ENCODE measurements at places on chromosomes 3 and 15.

- DNase-seq, result peak; percentile 95
Measured at GRCh38 chr3:64300790-64301423, 75.6 kb upstream of the PRICKLE2 start.

- peak; percentile 28 for DNase-seq
Measured at GRCh38 chr15:76149291-76149915, 89.6 kb downstream of the TMEM266 start.

- DNase-seq, result no peak
Measured at GRCh38 chr3:56421205-56421604, 47.1 kb downstream of the ERC2 start.

DNA sequence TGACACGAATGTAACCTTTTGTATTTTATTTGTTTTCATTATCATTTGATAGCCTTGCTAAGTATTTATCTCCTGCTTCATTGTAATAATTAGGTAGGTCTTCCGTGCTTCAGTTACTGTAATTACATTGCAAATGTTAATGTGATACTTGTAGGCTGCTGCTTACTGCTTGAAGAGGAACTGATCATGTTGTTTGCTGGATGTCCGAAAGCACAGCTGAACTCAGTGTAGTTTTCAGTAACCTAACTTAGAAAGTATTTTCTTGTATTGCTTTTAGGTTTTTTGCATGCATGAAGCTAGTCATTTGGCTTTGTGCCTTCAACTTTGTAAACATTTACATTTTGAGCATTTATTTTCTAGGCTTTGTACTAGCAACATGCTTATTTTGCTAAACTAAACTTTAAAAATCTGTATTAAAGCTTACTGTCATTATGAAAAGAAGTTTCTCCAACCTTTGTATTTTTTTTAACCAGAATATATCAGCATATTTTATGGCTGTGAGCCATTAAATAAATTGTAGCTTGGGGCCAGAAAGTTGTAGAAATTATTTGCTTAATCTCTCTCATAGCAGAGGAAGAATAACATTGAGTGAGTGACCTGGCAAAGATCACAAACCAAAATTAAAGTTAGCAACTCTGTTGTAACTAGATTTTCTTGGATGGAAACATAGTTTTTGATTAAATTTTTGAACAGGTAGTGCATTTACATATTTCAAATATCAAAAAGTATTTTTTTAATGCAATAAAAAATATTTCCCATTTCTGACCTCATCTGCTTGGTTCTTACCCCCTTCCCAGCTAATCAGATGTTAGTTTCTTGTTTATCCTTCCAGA lies 30.7 kb downstream of the SACM1L start:
- no peak for DNase-seq

- no peak for DNase-seq
Measured at GRCh38 chr3:195073866-195074860, 196.8 kb downstream of the XXYLT1 start.

DNA sequence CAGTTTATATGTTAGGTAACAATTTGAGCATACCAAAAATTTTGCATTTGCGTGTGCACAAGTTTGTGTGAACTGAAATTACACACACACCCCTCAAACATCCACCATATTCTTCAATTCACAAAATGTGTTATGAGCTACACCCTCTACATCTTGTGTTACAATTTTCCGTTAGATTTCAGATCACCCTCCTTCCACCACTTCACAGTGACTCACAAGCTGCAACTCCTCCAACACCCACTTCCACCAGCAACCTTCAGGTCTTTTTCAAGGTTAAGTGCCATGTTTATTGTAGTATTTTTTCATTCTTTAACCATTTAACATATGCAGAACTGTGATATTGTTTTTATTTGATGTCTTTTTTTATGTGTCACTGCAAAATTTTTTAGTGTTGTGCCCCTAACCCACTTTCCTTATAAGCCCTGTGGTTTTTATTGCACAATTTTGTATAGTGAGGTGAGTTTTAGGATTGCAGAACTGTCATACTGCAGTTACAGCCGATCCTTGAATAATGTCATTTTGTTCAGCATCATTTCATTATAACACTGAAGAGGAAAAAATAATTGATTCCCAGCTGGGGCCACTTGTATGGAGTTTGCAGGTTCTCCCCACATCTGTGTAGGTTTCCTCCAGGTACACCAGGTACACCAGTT lies 148.9 kb downstream of the PLCL2 start:
- peak; percentile 9 for DNase-seq

DNA sequence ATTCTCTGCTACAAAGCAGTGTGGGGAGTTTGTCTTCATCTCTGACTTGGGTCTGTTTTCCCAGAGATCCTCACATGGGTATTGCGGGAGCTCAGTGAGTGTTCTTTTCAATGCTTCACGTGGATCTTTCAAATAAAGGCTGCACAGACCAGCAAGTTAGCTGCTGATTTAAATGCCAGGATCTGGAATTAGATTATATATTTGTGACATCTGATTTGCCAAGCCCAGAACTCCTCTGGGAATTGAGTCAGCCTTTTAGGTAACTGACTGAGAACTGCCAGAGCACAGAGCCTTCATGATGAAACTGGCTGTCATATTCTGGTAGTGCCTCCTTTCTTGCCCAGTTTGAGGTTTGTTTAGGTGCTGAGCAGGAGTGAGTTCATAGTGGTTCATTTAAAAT lies 14.7 kb downstream of the EDEM1 start:
- DNase-seq, result peak; percentile 74

DNA sequence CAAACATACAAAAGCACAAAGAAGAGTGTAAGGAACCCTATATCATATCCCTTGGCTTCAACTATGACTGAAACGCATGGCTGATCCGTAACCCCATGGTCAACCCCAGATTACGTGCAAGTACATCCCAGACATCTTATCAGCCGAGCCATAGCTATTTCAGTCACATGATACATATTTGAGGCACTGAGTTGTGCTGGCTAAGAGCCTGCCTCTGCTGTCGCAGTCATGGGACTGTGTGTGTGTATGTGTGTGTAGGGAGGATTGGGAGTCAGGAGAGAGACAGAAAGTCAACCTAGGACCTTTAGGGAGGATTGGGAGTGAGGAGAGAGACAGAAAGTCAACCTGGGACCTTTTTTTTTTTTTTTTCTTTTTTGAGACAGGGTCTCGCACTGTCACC lies 8.4 kb downstream of the ST6GAL1 start:
- DNase-seq, result no peak

- no peak for DNase-seq
Measured at GRCh38 chr15:100021653-100022052, 288.4 kb upstream of the LYSMD4 start.

GRCh38 chr3:134299185-134299887 lies 48.7 kb upstream of the RYK start:
- peak; percentile 37 for DNase-seq

DNA sequence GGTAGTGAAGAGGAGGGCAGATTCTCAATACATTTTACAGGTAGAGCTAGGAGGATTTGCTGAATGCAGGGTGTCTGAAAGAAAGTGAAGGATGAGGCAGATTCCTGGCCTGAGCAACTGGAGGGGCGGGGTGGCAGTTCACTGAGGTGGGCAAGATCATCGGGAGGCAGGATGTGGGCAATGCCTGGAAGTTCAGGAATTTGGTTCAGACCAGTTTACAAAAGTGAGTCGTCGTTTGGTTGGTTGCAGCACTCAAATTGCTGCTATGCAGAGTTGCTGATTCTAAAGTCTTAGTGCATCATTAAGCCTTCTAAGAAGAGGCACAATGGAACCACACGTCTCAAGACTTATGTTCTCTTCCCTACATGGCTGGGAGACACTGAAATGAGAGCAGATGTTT lies 134.0 kb downstream of the MFSD1 start:
- peak; percentile 53 for DNase-seq

GRCh38 chr3:30760040-30760695 lies 134.3 kb downstream of the GADL1 start:
- peak; percentile 19 for DNase-seq

GRCh38 chr15:60529332-60529731 lies 50.4 kb upstream of the ICE2 start:
- no peak for DNase-seq

DNA sequence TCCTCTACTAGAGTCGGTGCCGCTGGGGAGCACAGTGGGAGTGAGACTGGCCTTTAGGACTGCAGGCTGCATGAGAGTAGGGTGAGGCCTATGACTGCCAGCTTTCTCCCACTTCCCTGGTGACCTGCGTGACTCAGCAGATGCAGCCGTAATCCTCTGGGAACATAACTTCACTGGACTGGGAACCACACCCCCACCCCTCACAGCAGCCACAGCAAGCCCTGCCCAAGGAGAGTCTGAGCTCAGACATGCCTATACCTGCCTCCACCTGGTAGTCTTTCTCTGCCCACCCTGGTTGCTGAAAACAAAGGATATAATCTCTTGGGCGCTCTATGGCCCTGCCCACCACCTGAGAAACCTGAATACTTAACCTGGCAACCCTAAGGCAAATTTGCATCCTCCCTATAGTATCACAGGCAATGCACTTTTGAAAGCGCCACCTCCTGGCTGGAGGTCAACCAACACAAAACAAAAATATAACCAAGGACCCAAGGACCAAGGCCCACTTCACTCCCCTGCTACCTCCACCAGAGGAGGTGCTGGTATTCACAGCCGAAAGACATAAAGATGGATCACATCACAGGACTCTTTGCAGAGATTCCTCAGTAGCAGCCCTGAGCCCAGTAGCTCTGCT lies 308.9 kb downstream of the CTNNB1 start:
- DNase-seq, result no peak

DNA sequence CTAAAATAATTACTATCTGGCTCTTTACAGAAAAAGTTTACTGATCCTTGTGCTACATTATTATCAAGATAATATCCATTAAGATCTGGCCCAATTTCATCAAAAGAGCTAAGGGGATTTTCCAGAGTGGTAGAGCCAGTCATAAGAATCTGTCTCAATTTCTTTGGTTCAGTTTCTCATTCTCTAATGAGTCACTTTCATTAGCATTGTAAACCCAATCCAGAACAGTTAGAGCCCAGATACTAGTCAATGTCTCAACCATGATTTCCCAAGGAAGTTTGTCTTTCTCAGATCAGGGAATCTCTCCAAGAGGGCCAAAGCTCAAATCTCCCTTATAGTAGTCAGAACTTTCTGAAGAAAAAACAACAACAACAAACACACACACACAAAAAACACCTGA lies 131.1 kb upstream of the PPP2R3A start:
- no peak for DNase-seq

DNA sequence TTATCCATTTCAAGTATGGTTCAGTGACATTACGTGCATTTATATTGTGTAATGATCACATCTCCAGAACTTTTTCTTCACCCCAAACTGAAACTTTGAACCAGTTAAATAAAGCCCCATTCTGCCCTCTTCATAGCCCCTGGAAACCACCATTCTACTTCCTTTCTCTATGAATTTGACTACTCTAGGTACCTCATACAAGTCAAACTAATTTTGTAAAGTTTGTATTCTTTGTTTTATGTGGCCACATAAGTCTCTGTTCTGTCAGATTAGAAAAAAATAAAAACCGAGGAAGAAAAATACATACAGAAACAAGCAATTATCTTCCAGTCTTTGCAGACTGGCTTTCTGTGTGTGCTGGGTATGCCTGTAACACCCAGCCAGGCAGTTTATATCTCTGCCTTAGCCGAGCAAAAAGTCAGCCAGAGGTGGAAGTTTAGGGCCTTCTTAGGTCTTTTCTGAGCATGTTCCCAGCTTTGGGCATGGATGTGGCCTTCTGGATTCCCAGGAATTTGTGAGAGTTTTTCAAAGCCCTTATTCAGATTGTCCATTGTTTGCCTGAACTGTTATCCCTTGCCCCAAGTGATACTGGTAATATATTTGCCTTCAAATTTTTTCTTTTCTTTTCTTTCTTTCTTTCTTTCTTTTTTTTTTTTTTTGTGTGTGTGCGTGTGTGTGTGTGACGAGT lies 6.0 kb upstream of the GRAMD1C start:
- no peak for DNase-seq

DNA sequence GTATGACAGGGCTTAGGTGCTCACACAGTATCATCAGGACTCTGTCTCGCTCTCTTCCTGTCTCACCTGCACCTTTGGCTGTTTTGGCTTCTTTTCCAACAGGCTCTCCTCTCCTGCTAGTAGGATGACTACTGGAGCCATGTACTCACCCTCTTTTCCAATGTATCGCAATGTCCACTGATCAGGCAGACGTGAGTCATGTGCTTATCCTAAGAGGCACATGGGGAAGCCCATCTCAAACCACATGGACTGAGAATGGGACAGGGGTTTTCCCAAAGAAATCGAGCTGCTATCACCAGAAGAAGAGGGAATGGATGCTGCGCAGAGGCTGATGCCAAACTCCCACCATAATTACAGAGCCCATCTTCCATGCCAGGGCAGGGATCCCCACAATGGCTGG lies 180.6 kb downstream of the IL5RA start:
- no peak for DNase-seq

GRCh38 chr3:16803019-16803418 lies 81.7 kb upstream of the PLCL2 start:
- DNase-seq, result no peak

DNA sequence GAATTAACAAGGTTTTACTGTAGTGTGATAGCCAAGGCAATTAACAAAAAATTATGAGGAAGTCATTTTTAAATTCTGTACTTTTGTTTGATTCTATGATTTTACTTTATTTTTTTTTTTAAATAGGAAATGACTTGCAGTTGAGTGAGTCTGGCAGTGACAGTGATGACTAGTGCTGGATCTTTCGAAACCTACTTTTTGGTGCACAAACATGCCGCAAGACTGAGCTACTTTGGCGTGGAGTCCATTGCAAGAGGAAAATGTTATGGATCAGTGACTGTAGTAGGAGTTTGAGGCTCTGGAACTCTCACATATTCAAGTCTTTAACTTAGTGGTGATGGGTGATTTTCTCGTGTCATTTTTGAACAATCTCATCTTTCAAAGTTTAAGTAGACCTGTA lies 11.6 kb downstream of the EAF1 start:
- DNase-seq, result peak; percentile 25

DNA sequence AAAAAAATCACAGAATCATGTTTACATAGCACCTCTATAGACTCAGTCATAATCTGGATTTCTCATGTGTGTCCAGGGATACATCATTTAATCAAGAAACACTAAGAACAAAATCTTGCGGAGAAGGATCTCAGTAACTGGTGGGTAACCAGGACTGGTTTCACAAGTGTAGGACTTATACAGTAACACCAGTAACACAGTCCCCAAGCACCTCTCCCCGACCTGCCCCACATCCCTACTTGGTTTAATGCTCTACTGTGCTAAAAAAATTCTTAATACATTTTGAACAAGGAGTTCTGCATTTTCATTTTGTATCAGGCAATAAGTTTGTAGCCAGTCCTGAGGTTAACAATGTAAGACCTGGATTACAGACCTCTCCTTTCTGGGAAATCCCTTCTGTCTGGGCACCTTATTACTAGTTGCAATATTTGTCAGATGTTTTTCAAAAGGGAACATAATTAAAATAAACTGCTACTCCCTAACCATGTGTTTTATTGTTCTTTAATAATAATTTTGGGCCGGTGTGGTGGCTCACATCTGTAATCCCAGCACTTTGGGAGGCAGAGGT lies 57.6 kb upstream of the BBX start:
- DNase-seq, result no peak

DNA sequence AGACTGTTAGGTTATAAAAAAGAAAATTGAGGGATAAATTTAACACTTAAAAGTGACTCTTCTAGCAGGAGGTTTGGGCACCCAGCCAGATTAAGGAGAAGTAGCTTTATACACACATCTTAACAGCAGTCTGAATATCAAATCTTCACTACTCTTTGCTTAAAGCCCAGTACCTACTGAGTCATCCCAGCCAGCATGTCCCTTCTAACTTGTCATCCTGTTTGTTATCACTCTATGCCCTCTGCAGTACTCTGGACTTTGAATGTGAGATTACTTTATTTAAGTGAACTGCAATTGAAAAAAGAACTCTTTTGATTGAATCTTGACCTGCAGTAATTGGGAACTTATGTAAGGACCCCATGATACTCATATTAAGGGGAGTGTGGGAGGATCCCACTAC lies 77.6 kb downstream of the FHIT start:
- no peak for DNase-seq
